SK-N-SH (cell line): ENCODE measurements at places on chromosomes 6 and 20. TPM values are rescaled to one million over a fixed set of nuclear protein-coding genes. Genes with fewer than 3 reads are reported as not detected.

DNA sequence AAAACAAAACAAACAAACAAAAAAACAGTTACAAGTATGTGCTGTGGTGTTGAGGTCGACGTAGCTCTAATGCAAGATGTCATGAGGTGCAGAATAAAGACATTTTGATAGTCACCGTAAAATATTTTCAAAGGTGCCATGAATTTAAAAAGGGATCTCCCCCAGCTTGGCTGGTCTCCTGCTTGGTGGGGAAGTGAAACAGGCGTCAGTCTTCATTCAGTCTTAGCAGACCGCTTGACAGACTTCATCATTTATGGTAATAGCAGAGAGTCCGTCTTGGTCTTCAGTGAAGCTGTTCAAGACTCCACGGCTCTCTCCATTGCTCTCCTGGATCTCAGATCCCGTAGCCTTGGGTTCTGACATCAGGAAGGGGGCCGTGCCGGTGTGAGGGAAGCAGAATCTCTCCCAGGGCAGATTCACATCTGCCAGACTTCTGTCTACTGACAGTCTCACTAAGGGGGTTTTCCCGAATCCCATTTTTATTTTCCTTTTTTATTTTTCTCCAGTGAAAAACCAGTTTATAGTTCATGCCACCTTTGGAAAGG is 1.6 kb downstream of the SLC24A3 start:
- no peak for DNase-seq
- no peak overlapping the region for H3K27ac ChIP-seq
- H3K36me3 ChIP-seq, result no peaks in the 10 kb centered on the region
- H3K4me1 ChIP-seq, result peaks cover 6% of the 10 kb centered on the region; the same call in 1 of the 2 replicates
- H3K4me3 ChIP-seq, result no peak overlapping the region

DNA sequence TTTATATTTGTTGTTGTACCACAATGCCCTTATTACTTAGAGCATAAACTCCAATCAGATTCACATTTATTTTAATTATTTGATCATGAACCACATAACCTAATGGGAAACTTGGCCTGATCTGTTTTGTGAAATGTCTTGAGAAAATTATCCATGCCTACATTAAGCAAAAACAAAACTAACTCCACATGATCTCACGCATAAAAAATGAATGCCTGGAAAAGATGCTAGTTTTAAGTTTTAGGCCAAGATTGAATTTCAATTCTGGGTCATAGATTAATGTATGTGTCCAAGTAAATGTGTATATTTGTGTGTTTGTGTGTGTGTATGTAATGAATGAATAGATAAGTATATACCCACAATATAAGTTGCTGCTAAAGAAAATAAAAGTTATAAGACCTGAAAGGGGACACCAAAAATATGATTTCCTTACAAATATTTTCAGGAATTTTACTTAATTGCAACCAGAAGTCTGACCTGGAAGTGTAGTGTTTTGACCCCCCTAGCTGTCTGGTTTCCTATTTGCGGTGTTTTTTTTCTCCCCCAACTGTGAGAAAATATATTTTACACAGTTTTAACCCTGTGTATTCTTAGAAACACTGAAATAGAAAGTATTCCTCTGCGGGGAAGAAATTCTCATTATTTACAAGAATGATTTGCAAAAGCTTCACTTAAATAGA is 97.2 kb downstream of the JAG1 start:
- no peak for DNase-seq
- H3K27ac ChIP-seq, result no peak overlapping the region
- no peaks in the 10 kb centered on the region; the same call in 1 of the 2 replicates for H3K4me1 ChIP-seq
- H3K27me3 ChIP-seq, result no peaks in the 10 kb centered on the region
- H3K4me3 ChIP-seq, result no peak overlapping the region

GRCh38 chr6:79057746-79058145 is 20.3 kb downstream of the PHIP start:
- no peak for DNase-seq
- H3K36me3 ChIP-seq, result peaks cover 72% of the 10 kb centered on the region
- no peaks in the 10 kb centered on the region for H3K27me3 ChIP-seq
- H3K27ac ChIP-seq, result no peak overlapping the region
- no peaks in the 10 kb centered on the region for H3K4me1 ChIP-seq

- H3K27me3 ChIP-seq, result no peaks in the 10 kb centered on the region
- no peak for DNase-seq
- no peak overlapping the region for H3K4me3 ChIP-seq
- peak overlapping the region; percentile 19; the same call in 1 of the 2 replicates for H3K27ac ChIP-seq
These were observed 284.4 kb downstream of the ZFAND3 start for GRCh38 chr6:38103921-38104320.

DNA sequence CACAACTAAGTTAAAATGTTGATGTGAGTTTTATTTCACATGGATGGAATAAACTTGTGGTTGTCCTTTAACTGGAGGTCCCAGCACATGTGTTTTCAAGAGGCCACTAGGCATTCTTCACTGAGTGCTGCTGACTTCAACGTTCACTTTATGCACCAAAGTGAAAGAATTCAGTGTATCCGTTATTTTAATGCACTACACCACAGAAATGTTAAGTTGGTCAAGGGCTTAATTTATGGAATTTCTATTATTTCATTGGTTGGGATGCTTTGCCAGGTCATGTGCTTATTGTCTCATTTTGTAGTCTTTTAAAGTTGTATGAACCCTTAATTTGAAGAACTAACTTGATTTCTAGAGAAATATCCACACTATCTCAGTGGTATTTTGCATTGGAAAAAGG is 106.4 kb downstream of the PPP1R14C start:
- H3K4me1 ChIP-seq, result no peaks in the 10 kb centered on the region
- H3K36me3 ChIP-seq, result no peaks in the 10 kb centered on the region
- no peak overlapping the region for H3K27ac ChIP-seq
- no peaks in the 10 kb centered on the region for H3K27me3 ChIP-seq
- DNase-seq, result no peak

DNA sequence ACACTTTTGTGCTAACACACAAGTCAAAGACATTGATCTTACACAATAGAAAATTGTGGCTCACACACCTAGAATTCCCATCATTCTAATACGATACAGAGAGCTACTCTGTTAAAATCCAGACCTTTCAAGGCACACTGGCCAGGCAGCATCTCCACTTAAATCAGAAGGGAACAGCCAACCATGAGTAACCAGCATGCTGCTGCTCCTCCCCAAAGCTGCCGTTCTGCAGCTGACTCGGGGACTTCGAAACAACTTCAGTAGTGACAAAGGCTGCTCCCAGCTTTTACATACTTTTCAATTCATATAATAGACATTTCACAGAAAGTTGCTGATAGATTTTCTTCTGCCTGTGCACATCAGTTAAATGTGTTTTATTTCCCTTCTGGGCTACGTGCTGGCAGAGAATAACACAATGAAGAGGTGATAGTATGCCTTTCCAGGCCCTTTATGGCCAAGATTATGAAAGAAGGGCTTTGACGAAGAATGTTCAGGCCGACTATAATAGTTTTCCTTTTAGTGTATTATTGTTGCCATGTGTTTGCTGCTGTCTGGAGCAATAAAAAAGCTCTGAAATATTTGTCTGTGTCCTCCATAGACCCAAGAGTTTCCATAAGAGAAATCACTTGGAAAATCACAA is 159.0 kb downstream of the GMDS start:
- H3K27ac ChIP-seq, result no peak overlapping the region
- H3K4me1 ChIP-seq, result no peaks in the 10 kb centered on the region
- no peaks in the 10 kb centered on the region for H3K27me3 ChIP-seq
- H3K4me3 ChIP-seq, result no peak overlapping the region

COL9A3 gene
- 1.3 and 2.5 TPM in 2 replicates for polyA plus RNA-seq

GPR6 gene
- not detected in 2 replicates for polyA plus RNA-seq
